ENCODE measurements at places on chromosomes 3 and 15.
A peak's percentile ranks its signal among the peaks of the same experiment; 100 is the strongest.

DNA sequence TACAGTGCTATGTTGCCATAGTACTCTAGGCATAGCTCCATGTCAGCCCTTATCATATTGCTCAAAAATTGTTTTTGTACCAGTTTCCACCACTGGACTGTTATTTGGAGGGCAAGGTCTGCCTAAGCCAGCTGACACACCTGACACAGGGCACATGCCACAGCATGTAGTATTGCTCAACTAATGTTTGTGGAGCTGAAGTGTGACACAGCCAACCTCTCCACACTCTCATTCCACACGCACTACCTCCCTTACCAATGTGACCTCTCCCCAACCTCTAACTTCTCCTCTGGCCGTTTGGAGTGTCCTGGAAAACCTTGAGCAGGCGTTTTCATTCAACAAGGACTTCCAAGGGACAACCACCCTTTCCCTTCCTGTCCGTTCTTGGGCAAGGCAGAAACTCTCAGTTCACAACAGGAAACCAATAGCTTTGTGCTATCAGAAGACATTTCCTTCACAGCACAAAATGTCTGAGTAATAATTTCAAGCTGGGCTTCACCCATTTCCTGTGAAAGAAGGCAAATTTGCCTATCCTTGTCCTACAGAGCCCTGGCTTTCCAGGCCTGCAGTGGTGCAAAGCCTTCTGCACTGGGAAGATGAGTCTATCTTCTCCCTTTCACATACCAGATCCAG is 38.4 kb downstream of the TLNRD1 start:
- no peak for DNase-seq

DNA sequence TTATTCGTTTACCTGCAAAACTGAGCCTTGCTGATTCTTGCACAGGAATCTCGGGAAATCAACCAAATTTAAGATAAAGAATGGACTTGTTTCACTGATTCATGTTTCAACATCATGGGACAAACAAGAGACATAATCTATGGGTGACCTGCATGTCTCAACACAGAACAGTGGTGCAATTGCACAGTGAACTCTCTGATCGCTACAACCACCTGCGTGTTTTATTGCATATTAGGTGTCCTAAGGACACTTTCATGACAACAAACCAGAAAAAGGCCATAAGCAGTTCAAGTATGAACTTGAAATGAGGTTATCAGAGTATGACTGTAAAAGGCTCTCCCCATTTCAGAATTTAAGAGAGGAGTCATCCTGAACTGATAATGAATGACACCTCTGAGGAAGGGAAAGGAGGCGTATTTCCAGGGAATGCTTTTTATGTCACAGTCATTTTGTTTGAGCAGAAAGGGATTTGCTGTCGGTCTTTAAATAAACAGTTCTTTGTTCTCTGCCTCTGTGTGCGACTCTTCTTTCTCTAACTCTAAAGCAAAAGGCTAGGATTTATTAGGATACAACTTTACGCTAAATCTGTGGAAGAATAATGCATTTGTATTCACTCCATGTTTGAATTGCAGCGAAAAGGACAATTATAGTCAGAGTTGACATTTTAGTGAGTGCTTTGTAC is 167.2 kb downstream of the RBMS3 start:
- DNase-seq: no peak

DNA sequence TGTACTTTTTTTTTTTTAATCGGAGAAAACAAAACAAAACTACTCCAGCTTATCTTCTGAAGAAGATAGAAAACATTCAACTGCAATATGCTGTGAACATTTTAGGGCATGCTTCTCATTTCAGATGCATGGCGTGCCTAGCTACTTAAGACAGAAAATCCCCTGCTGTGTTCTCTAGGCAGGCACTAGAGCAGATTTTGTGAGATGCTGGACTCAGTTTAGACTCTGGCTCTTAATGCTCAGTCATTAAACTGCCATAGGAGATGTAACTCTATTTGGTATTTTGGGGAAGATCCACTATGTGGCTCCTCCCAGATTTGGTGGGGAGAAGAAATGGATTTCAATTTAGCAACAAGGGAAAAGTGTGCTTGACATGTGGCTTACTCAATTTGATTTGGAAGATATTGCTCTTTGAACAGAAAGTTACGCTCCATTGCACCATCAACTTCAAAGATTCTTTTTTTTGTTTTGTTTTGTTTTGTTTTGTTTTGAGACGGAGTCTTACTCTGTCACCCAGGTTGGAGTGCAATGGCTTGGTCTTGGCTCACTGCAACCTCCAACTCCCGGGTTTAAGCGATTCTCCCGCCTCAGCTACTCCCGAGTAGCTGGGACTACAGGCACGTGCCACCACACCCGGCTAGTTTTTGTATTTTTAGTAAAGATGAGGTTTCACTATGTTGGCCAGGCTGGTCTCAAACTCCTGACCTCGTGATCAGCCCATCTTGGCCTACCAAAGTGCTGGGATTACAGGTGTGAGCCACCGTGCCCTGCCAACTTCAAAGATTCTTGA is 62.0 kb upstream of the LEKR1 start:
- no peak for DNase-seq

DNA sequence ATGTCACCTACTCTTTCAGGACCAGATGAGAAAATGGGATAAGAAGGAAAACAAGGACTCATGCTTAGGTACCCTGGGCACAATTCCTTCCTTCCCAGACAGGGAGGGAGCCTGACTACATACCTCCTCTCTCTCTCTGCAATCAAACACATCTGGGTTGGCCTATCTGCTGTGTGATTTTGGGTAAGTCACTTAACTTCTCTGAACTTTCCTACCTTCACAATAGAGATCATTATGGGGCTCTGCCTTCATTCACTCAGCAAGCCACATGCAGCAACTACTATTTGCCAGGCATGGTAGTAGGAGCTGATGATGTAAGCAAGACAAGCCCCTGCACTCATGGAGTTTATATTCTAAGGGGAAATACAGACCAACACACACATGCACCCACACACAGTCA is 251.2 kb downstream of the SHQ1 start:
- DNase-seq: no peak

GRCh38 chr3:138440121-138440521 is 5.7 kb downstream of the ESYT3 start:
- DNase-seq: no peak

GRCh38 chr3:186583831-186584230 is 13.3 kb downstream of the DNAJB11 start:
- DNase-seq: no peak

GRCh38 chr3:71926262-71926600 is 141.3 kb upstream of the PROK2 start:
- DNase-seq: peak; percentile 1

DNA sequence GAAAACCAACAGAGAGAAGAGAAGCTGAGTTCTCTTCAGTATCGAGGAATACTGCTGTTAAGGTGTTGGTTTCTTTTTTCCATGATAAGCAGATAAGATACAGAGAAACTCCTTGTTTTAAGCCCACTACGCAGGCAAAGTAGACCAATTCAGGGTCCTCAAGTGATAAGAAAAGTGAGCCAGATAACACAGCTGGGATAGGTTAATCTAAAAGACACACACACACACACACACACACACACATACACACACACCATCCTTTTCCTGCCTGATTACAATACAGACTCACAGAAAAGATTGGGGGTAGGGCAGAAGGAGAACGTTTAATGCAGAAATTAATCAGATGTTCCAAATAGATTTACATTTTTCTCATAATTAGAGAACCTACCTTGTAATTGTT is 6.5 kb upstream of the PHLDB2 start:
- no peak for DNase-seq

DNA sequence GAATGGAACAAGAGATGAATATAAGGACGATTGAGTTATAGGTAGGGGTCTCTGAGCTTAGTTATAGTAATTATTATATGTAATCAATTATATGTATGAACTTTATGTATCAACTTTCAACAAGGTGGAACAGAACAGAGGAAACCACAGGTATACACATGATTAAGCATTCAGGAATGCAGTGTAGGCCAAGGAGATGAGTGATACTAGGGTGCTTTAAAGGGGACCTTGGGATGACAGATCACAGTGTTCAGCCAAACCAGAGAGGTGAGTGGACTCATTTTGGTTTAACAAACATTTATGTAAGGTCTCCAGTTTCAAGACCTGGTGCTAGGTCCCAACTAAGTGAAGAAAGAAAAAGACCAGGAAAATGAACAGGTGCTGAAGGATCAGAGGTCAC is 895.5 kb downstream of the ROBO2 start:
- no peak for DNase-seq

- DNase-seq: no peak
Measured at GRCh38 chr3:134406331-134407238, 32.3 kb upstream of the AMOTL2 start.

DNA sequence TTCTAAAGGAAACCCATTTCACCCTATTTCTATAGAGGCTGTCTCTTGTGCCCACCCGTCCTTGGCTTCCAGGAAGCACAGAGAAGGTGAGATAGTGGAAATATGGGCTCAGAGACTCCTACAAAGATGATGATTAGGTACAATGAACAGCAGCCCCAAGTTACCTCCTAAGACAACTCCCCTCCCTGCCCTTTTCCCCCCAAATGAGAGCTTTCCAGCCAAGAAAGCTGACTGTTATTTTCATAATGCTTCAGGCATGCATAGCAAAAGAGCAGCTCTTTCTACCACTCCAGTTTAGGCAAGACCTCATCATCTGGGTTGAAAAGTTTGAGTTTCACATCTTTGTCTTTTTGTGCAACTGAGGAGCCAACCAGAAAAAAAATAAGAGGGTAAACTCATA is 248.8 kb upstream of the ADAMTS9 start:
- DNase-seq: no peak

DNA sequence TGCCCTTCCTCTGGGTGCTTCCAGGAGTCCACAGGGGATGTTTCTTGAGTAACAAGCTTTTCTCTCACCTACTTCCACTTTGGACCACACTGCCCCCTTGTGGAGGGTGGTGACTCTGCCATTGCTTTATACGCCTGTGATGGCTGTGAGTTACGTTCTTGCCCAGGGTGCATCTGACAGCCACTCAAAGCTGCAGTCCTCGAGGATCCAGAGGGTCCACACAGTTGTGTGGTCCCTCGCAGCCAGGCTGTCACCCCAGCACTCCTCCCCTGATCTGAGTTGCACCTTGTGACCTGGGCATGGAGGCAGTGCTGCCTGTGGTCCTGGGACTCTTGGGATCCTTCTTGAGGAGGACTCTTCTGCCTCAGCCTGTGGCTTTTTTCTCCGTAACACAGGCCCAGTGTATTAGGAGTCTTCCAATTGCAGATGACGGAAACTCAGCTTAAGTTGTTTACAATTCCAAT is 23.4 kb downstream of the FOXL2 start:
- DNase-seq: peak; percentile 86

- DNase-seq: no peak
Measured at GRCh38 chr3:177053107-177053506, 144.2 kb downstream of the TBL1XR1 start.

DNA sequence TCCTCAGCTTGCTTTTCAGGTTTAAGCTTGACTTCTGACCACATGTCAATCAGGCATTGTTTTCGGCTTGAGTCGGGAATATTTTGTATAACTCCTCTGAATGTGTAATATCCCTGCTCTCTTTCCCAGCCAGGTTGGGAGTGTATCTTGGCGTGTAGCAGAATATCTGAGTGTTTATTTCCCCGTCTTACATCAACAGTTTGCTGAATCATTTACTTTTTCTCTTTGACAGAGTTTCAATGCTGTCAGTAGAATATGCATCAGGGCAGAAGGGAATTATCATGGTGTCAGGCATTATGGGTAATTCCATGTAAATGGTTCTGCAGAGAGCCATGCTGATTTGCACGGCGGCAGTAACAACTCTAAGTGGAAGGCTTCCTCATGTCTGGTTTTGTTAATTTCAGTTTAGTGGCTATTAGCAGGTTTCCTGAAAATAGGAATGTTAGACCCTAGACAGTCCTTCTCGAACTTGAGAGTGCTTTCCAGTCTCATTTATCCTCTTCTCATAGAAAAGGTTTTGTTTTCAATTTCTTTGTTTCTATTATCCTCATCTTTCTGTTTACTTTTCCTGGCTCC is 566.3 kb downstream of the AGBL1 start:
- no peak for DNase-seq
